ENCODE measurements at places on chromosomes 16 and 17.

- no peak for DNase-seq
Measured at GRCh38 chr17:37261286-37261685, 114.5 kb upstream of the C17orf78 start.

GRCh38 chr17:68184141-68184571 lies 63.7 kb upstream of the AMZ2 start:
- no peak for DNase-seq

GRCh38 chr16:89827383-89828198 lies 684 bp upstream of the SPIRE2 start:
- DNase-seq: no peak

- DNase-seq: no peak
Measured at GRCh38 chr17:82548681-82549303, 29.3 kb downstream of the FOXK2 start.

GRCh38 chr16:47873434-47873833 lies 282.4 kb downstream of the ABCC12 start:
- no peak for DNase-seq

DNA sequence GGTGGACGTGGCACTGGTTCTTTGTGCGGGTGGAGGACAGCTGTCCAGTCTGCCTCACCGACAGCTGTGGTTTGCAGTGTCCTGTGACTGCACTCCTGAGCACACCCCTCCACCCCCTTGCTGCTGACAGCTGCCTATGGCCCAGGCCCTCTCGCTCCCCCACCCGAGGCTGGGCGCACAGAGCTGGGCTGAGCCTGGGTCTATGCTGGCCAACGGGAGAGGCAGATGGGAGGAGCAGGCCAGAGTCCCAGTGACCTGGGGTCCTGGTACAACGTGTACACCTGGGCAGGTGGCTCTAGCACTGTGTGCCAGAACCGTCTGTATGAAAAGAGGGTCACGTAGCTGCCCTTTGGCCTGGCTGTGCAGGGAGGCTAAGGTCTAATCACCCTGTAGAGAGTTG lies 30.5 kb downstream of the BAIAP2 start:
- no peak for DNase-seq

DNA sequence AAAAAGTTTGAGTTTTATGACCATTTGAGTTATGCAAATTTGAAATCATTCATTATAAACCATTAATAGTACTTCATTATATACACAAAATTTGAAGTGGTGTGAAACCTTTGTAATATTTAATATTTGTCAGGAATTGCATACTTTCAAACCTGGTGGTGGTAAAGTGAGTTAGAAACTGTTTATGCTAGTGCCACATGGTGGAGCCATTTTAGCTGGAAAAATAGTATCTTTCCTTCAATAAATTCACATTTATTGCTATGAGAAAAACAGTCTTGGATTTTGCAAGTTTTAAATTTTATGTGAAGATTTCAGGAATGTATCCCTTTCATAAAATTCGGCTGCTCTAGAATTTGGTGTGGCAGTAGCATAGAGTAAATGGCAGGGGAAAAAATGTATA lies 7.3 kb upstream of the BLMH start:
- no peak for DNase-seq

- no peak for DNase-seq
Measured at GRCh38 chr16:47817048-47817447, 338.7 kb downstream of the ABCC12 start.

GRCh38 chr17:17159571-17159970 lies 46.6 kb downstream of the PLD6 start:
- no peak for DNase-seq

DNA sequence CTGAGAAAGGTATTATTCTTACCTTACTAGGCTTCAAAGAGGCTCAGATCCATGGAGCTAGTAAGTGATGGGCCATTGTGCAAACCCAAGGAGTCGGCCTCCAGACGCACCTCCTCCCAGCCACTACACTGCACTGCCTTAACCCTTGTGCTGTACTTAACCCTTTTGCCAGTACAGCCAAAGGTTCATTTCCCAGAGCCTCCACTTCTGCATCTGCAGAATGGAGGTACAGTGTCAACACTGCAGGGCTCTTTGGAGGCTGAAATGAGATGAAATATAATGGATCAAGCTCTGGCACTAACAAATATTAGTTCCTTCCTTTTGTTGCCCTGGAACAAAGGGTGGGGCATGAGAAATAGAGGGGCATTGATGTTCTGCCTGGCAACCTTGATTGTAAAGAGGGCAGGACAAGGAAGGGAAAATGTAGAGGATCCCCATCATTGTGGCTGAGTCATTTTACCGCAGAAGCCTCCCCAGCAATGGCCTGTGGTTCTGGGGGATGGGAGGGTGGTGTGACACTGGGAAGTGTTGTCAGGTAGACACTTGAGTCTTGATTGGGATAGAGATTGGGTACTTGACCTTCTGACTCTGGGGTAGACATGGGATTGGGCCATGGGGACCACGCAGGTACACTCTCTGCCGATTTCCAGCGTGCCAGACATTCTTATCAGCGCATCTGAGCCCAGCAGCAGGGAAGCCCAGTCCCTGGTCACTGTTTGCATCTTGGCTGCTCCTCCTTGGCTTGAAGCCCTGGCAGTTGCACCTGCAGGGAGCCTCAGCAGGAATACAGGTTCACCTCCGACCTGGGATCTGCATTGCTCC lies 84.0 kb downstream of the MSI2 start:
- DNase-seq: no peak

DNA sequence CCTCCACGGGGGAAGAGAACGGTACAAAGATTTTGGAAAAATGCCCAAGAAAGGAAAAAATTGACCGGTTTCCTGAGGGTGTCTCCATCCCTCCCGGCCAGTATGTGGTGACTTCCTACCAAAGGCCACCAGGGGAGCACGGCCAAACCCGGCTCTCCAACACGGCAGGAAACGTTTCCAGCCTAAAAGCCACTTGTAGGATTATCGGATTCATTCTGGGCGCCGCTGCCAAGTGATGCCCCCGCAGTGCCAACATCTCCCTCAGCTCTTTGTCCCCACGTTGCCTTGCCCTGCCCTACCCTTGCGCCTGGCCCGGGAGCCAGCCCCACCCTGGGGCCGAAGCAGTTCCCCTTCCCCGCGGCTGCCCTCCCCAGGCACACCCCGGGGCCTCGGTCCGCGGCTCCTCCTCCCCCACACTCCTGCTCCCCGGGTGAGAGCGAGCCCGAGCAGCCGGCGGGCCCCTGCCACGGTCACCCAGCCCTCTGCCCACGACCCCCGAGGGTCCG lies 688 bp downstream of the CRK start:
- DNase-seq: no peak

- no peak for DNase-seq
Measured at GRCh38 chr16:84583995-84584394, 33.9 kb downstream of the COTL1 start.

DNA sequence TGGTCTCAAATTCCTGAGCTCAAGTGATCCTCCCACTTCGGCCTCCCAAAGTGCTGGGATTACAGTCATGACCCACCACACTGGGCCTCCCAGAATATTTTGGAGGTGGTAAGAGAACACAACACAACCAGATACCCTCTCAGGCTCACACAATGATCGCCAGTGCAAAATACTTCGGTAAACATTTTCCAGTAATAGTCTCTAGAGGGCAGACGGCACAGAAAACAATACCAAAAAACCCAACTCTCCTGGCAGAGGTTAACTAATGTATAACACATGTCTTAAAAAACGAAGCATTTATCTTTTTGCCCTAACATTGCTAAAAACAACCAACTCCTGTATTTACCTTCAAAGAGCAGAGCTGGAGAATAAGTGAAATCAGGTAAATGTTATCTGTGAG lies 10.5 kb downstream of the NUFIP2 start:
- no peak for DNase-seq

DNA sequence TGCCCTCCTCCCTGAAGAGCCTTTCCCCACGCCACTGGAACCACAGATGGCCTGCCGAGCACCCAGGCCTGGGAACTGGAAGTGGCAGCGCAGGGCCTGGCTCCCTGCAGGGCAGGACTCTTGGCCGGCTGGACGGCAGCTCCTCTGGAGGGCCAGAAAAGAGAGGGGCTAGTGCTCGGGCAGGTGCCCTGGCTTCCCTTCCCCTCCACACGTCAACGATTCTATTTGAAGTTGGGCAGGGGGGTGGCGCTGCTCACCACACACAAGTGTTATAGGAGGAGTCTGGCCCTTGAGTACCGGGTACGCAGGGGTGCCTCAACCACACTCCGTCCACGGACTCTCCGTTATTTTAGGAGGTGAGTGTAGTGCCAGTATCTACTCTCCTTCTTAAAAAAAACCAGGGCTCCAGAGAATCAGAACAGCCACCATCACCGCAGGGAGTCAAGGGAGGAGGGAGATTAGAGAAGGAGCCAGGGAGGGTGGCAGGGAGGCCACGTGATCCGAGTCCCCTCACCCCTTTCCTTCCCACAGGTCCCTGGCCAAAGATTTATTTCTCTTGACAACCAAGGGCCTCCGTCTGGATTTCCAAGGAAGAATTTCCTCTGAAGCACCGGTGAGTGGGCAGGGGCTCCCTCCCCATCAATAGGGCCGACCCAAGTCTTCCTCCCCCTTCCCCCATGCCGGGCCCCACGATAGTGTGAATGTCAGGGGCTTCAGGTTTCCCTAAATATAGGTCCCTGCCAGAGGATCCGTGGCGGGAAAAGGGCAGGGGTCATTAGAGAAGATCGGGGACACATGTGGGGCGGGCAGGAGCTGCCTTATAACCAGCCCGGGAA lies 1.4 kb upstream of the ALDOA start:
- no peak for DNase-seq

GRCh38 chr16:65113441-65113840 lies 8.4 kb downstream of the CDH11 start:
- no peak for DNase-seq

DNA sequence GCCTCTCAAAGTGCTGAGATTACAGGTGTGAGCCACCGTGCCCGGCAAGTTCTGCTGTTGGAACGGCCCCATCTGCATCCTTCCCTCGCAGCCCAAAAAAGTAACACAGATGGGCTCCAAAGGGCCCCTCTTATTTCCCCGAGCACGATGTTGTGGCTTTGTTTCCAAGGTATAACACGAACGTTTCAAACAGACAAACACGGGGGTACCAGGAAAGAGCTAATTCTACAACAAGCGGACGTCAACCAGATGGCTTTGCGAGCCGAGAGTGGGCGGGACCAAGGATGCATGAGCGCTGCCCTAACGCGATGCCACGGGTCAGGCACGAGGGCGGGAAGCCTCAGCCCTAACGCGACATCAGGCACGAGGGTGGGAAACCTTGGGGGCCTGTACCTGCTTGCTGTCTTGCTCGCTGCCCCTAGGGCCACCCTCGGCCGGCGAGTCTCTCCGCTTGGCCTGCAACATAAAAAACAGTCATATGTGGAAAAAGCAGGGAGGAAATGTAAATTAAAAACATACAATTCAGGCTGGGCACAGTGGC lies 24.2 kb downstream of the UNKL start:
- DNase-seq: peak; percentile 61

DNA sequence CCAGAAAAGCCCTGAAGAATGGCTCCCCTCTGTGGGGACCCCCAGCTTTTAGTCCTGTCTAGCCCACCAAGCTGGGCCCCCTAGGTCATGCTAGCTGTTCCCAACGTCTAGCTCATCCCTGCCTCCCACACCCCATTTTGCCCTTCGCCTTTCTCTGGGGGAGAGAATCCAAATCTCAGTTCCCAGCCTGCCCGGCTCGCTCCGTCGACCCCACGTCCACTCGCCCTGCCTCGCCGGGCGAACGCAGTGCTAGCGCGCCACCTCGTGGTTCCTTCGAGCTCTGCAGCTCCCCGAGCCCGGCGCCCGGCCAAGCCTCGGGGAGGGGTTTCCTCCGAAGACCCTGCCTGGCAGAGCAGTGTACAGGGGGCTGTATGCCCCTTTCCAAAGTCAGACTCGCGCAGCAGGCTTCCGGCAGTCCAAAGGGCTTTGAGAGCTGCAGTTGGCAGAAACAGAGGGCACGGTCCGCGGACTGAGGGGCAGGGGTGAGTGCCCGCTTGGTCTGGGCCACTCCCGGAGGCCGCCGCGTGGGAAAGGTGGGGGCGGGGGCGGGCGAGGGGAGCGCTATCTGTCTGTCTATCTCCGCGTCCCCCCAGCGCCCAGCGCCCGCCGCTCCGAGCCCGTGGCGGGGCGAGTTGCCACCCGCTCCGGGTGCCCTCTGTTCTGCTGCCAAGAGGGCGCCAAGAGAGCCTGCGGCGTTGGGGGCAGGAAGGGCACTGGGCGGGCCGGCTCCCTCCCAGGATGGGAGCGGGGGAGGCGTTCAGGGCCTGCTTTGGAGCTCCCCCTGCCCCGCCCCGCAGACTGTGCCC lies 1.7 kb upstream of the DLX3 start:
- DNase-seq: no peak

DNA sequence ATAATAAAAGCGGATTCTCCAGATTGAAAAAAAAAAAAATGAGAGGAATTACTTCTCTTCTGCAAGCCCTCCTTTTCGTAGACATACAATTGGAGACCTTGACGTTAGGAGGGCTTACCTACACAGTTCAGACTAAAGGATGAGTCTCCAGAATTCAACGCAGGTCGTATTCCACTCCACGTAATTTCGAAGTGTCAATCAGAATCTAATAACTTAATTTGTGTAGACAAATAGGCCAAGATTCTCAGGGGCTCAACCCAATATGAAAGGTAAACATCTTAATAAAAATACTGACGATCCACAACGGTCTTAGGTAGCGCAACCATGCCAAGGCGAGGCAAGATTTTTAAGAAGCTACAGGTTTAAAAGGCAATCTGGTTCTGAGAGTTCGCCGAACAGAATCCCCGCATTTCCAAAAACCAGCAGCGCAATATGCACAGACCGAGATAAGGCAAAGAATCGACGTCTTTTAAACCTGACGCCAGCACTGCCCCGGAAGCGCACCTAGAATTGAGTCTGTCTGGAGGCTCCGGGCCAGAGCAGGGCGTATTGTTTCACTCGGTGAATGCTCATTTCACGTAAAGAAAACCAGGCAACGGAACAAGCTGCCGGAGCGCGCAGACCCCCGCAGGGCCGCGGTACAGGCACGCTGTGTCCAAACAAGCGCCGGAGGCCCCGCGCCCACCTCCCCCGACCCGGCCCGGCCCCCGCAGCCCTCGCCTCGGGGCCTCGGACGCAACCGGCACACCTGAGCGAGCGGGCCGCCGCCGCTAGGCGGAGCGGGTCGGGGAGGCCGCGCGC lies 623 bp downstream of the MBTPS1 start:
- DNase-seq: no peak

DNA sequence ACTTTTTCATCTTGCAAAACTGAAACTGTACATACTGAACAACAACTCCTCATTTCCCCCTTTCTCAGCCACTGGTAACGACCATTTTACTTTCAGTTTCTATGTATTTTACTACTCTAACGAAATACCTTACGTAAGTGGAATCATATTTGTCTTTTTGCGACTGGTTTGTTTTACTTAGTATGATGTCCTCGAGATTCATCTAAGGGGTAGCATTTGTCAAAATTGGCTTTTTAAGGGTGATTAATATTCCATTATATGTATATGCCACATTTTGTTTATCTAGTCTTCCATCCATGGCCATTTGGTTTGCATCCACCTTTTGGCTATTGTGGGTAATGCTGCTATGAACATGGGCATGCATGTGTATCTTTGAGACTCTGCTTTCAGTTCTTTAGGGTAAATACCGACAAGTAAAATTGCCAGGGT lies 10.4 kb downstream of the KPNB1 start:
- no peak for DNase-seq

GRCh38 chr17:74758848-74759168 lies 10.4 kb downstream of the NHERF1 start:
- no peak for DNase-seq

All from left forelimb (tissue), 1 donor.